Naive thymus-derived CD4-positive, alpha-beta T cell (primary cell): ENCODE measurements at places on chromosomes 13 and 19.

- H3K27me3 ChIP-seq, result no peaks in the 10 kb centered on the region
- no peaks in the 10 kb centered on the region for H3K36me3 ChIP-seq
- H3K27ac ChIP-seq, result no peak overlapping the region
- H3K4me3 ChIP-seq, result no peak overlapping the region
Measured at GRCh38 chr13:78370231-78370630, 233.1 kb downstream of the POU4F1 start.

DNA sequence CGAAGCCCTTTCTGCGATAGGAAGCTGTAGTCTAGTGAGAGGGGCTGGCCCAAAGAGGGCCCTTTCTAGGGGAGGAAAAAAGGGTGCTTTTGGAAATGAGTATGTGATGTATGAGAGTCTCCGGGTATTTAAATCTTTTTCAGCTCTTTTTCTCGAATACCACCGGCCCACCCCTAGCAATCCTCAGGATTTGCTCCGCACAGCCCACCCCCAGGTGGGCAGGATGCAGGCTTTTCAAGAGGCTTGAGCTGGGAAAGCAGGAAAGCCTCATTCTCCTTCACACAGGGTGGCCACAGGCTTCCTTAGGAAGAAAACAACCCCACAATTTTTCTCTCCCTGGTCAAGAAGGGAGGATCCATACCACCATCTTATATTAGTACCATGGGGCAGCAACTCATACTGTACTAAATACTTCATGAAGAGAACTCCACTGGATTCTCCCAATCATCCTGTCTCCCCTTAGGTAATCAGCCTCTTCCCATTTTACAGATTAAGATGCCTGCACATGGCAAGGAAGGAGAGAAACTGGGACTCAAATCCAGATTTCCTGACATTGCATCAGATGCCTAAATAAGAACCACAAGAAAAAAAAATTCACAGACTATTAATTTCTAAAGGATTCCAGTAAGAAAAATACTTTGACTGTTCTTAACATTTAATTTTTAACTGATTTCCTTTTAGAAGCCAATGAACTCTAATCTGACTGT lies 84.4 kb downstream of the STK24 start:
- H3K27ac ChIP-seq, result no peak overlapping the region
- peaks cover 21% of the 10 kb centered on the region for H3K4me1 ChIP-seq
- H3K4me3 ChIP-seq, result no peak overlapping the region

GRCh38 chr19:49069026-49069425 lies 3.5 kb downstream of the KCNA7 start:
- H3K27me3 ChIP-seq, result peaks cover 9% of the 10 kb centered on the region
- no peak overlapping the region for H3K4me3 ChIP-seq
- no peaks in the 10 kb centered on the region for H3K4me1 ChIP-seq
- no peak for DNase-seq

GRCh38 chr19:17824339-17824738 lies 3.0 kb upstream of the INSL3 start:
- DNase-seq, result no peak
- H3K27me3 ChIP-seq, result no peaks in the 10 kb centered on the region
- H3K36me3 ChIP-seq, result peaks cover 5% of the 10 kb centered on the region
- H3K4me1 ChIP-seq, result no peaks in the 10 kb centered on the region
- no peak overlapping the region for H3K4me3 ChIP-seq

DNA sequence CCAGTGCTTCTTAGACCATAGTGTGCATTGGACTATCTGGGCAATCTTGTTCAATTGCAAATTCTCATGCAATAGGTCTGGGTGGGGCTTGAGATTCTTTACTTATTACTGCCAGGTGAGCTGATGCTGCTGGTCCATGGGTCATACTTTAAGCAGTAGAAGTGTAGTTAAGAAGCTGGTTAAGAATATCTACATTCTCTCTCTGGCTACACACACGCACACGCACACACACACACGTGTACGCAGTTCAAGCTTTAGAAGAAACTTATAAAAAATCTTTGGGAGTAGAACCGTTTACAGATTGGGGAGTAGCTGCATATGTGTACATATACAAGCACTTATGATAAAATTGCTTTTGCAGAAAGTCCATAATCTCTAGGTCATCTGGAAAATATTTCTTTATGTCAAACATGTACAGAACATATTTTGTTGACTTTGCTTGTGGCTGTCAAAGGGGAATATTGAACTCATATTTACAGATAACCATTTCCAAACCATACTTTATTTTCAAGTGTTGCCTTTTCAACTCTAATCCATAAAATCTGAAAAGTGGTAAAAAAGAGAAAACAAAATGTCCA lies 99.7 kb downstream of the GPC6 start:
- no peak overlapping the region for H3K4me3 ChIP-seq
- DNase-seq, result no peak
- no peaks in the 10 kb centered on the region for H3K27me3 ChIP-seq
- H3K27ac ChIP-seq, result no peak overlapping the region
